ENCODE measurements at places on chromosomes 6 and 20.

DNA sequence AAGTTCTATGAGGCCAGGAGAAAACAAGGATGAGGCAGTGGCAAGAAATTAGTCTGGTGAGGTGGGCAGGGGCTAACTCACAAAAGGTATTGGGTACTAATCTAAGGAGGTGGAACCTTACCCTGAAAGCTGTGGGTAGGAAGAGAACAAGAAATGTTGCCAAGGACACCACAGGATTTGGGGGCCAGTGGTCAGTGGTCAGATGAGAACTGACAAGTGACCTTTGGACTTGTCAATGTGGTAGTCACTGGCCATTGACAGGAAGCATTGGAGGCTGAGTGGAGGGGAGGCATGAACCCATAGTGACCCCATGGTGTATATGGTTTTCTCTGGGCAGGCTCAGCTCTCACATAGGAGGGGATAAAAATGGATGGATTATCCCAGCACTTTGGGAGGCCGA is 25.3 kb upstream of the SMIM29 start:
- no peak for DNase-seq

- DNase-seq: no peak
Observed at GRCh38 chr6:16216501-16217155, 21.8 kb upstream of the GMPR start.

DNA sequence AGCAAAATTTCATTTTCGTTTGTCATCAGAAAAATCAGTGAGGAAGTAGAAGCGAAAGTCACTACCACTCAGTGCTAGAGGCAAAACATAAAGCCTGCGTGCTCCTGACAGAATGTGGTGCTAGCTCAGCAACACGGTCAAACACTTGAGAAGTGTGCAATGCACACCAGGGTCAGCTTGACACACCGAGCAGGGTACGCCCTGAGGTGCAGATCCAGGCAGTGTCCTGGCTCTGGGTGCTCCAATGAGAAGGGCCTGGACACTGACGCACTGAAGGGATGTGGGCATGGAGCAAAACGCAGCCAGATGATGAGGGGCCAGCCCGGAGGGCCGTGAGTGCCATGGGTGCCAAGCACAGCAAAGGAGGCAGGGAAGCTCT is 5.9 kb downstream of the RNASET2 start:
- DNase-seq: no peak

DNA sequence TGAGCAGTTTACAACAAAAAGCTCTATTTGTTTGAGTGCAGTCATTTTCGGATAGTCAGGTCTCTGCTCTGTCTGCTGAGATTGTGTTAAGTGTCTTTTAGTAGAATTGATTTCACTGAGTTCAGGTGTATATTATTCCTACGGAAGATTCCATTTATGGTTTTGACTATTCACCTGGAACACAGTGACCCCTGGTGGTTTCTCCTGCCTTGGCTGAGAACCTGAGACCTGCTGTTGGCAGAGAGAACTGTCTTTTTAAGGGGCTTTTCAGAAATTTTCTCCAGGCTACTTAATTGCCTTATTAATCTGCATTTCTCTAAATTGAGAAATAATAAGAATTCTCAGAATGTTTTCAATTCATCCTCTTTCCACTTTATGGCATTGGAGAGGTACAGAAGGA is 508.0 kb downstream of the TBC1D32 start:
- DNase-seq: no peak

GRCh38 chr6:143539734-143540133 is 28.2 kb upstream of the FUCA2 start:
- no peak for DNase-seq

DNA sequence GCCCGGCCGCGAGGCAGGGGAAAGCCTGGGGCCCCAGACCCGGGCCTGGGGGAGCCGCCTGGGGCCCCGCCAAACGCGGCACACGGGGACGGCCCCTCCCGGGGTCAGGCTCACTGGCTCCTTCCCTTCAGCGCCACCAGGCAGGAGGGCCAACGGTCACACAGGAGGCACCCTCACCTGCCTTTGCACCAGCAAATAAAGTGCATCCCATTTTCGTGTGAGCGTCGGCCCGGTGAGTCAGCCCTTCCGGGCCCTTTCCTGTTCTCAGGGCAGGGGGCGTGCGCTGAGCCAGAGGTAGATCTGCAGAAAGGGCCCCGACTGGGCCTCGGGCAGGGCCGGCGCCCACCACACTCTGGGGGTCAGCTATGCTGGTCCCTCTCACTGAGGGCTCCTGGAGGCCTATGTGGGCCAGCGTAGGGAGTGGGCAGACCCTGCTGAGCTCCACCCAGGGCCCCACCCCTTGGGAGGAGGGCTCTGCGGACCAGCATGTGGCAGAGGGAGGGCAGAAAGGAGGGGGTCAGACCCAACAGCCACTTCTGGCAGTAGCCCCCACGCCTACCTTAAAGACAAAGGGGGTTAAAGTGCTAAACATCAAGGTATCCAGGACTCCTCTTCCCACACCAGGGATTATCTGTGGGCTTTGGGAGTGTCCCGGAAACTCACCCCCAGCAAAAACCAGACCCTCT is 931 bp upstream of the UCKL1 start:
- no peak for DNase-seq

DNA sequence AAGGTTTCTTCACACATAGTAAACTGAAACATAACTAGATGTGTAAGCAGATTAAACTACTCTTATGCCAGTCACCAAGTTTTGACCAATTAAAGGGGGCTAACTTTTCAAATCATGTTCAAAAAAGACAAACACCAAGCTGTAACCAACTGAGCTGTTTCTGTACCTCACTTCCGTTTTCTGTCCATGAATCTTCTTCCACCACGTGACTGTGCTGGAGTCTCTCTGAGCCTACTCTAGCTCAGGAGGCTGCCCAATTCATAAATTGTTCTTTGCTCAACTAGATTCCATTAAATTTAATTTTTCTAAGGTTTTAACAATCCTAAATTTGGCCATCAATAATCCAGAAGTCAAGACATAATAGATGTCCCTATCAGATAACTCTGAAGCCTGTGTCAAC is 229.4 kb downstream of the FNDC1 start:
- no peak for DNase-seq

GRCh38 chr6:131366223-131366622 is 206.8 kb upstream of the ARG1 start:
- DNase-seq: no peak

- no peak for DNase-seq
Observed at GRCh38 chr20:4555188-4555890, 166.4 kb upstream of the PRND start.

GRCh38 chr6:157124485-157125254 is 198.6 kb downstream of the TMEM242 start:
- no peak for DNase-seq

GRCh38 chr6:20998748-20999448 is 464.6 kb downstream of the CDKAL1 start:
- no peak for DNase-seq

DNA sequence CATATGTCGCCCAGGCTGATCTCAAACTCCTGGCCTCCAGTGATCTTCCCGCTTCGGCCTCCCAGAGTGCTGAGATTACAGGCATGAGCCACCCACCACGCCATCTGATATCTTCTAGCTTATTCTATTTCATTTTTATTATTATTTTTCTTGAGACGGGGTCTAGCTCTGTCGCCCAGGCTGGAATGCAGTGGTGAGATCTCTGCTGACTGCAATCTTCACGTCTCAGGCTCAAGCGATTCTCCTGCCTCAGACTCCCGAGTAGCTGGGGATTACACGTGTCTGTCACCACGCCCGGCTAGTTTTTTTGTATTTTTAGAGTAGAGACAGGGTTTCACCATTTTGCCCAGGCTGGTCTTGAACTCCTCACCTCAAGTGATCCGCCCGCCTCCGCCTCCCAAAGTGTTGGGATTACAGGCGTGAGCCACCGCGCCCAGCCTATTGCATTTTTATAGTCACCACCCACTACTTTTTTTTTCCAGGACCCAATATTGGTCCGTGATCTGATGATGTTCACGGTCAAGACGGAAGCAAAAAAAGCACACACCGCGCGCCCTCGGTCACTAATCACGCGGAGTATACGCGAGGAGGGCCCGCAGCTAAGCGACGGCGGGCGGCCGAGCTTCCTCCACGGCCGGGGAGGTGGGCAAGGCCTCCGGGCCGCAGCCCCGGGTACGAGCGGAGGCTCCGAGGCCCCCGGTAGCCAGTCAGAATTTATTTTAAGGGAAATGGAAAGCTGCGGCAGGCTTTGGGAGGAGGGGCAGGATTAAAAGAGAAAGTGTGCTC is 1.1 kb upstream of the LSM14B start:
- peak; percentile 53 for DNase-seq

DNA sequence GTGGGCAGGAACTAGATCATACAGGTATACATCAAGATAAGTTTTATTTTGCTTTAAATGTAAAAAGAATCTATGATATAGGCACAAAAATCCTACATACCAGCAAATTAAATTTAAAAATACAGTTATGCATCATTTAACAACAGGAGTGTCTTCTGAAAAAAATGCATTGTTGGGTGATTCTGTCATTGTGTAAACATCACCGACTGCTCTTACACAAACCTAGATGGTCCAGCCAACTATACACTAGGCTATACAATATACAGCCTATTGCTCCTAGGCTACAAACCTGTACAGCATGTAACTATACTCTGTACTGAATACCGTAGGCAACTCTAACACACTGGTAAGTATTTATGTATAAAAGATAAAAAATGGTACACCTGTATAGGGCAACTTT is 139.4 kb downstream of the RNGTT start:
- no peak for DNase-seq

- peak; percentile 52 for DNase-seq
Observed at GRCh38 chr20:31695849-31696804, 26.5 kb downstream of the BCL2L1 start.
